GM19239 (cell line): ENCODE measurements at places on chromosomes 11 and 22.

DNA sequence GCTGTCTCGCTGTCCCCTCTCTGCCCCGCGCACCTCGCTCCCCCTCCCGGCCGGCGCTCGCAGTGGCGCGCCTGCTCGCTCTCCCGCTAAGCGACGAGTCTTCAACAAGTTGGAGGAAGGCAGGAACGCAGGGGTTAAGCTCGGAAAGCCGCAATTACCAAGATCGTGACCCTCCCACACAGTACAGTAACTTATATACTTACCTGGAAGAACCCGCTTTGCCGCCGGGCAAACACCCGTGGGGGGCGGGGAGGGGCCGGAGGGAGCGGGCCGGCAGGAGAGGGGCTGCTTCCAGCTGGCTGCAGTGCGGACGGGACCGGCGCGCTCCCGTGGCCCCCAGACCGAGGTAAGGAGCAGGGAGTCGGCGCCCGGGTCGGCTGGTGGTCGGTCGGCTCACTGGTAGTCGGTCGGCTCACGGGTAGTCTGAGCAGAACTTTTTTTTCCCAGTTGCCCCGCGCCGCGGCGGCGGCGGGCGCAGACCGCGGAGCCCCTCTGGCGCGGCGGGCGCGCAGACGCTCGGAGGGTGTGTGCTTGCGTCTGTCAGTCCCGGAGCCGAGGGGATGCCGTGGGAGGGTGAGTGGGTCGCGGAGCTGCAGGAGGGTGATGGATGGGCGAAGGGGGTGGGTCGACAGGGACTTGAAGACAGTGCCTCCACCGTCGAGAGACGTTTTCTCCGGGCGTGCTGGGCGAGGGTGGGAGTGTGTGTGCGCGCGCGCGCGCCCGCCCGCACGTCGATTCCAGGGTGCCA is 101.2 kb upstream of the HSD17B12 start:
- no peak for DNase-seq

DNA sequence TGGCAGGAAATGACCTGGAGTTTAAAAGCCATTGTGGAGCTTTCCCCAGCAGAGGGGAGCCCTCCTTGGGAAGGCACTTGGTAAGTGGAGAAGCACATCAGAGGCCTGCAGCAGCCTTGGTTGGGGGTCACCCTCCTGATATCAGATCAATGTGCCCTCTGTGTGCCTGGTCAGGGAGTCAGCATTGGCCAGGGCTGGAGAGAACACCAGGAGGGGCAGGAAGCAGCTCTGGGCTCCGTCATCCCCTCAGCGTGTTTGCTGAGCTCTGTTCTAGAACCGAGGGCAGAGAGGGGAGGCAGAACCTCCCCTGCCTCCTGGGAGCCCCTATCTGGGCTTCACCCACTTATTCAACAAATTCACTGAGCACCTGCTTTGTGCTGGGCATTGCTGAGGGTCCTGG is 846.0 kb downstream of the TBC1D22A start:
- no peak for DNase-seq

DNA sequence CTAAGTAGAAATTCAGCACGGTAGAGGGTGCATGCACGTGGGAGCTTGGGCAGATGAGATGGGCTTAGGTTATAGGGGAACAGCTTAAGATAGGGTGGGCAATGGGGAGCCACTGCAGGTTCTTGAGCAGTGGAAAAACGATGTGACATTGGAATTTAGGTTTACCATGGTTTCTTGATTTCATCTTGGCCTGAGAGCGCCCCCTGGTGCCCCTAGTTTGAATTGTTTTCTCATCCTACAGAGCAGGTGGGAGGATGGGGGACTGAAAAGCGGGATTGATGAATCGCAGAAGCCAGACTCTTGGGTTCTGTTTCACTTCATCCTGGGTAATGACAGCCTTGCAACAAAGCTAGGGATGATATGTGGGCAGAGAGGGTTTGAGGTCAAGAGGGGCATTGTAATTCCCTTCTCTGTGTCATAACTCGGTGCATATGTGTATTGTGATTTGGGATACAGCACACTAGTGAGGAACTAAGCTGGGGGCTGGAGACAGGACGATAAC is 6.7 kb upstream of the MCAM start:
- DNase-seq = no peak

DNA sequence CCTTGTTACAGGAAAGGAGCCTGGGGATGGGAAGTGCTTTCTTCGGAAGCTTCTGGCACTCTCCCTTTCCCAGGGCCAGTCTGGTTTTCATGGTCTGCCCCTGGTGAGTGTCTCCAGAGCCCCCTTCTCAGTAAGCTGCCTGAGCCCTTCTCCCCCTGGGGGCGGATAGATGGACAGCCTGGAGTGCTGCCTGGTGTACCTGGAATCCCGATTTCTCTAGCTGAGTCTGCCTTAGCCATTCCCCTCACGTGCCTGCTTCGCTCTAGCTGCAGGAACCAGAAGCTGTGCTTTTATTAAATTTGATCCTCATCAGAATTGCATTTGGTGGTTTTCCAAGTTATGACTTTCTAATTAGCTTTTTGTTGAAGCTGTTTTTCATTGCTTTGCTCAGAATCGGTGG is 152.9 kb upstream of the NAV2 start:
- DNase-seq = no peak

DNA sequence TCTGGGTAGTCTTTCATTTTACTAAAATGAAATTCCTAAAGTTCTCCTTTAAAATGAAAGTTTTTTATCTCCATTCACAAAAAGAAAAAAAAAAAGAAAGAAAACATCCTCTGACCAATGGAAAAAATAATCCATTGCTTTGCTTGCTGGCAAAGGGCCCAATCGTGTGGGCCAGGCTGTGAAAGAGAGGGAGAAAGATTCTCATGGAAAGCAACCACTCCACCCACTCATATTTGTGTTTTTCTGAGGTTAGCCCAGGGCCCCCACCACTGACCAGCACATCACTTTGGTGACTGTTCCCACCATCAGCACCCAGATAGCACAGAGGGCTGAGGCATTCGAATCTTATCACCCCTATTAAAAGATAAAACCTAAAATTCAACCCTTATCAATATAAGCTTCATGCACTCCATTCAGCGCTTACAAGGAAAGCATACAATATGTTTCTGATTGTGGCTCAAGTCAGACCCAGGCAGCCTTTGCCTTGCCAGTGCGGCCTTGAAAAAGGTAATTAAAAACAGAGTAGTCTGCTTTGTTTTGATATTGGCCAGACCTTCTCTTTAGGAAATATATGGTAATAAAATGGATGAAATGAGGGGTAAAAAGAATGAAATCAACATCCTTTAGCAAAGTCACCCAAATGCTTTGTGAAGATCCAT is 192.8 kb downstream of the ETS1 start:
- no peak for DNase-seq

DNA sequence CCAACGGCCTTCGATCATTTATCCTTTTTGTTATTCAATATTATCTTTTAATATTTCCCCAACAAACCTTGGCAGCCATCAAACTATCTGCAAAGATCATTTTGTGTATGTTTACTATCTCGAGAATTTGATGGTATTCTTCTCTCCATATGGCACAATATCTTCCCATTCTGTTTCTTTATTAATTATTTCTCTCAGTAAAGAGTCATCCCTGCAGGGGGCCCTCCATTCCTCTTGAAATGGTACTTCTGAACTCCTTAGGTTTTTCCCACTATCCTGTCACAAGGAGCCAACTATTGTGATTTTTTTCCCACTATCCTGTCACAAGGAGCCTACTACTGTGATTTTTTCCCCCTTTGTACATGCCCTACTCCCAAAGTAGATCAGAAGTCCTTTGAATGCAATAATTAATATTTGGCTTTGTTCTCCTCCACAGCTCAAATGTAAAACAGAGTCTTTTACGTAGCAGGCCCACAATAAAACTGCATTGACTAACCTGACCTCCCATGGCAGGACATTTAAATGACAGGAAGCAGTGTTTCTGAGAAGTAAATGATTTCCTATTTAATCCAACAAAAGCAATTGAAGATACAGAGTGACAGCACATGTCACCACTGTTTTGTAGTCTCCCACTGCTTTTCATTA is 43.3 kb downstream of the PDGFD start:
- no peak for DNase-seq

GRCh38 chr11:35717520-35717919 is 54.9 kb downstream of the TRIM44 start:
- no peak for DNase-seq

DNA sequence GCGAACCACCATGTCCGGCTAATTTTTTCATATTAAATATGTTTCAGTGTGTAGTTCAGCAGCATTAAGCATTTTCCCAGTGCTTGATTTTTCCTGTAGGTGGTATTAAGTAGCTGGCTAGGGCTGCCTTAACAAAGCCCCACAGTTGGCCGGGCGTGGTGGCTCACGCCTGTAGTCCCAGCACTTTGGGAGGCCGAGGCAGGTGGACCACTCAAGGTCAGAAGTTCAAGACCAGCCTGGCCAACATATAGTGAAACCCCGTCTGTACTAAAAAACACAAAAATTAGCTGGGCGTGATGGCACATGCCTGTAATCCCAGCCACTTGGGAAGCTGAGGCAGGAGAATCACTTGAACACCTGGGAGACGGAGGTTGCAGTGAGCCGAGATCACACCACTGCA is 33.5 kb upstream of the TOLLIP start:
- no peak for DNase-seq

- no peak for DNase-seq
These were observed 18.0 kb upstream of the EIF3D start for GRCh38 chr22:36546932-36547331.

DNA sequence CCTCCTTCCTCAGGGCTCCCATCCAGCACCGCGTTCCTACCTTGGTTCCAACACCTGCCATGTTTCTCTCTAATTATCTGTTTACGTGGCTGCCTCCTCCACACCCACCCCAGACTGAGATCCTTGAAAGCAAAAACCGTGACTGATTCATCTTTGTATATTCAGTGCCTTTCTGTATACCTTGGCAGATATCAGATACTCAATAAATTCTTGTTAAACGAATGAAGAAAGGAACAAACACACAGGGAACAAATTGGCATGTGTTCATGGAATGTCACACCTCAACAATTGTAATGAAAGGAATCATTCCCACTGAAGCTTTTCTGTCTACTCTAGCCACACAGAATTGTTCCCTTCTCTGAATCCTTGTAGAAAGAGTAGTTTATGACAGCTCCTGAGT is 20.4 kb upstream of the LRRC55 start:
- DNase-seq = no peak

GRCh38 chr11:10918698-10919097 is 60.8 kb upstream of the ZBED5 start:
- DNase-seq = no peak

DNA sequence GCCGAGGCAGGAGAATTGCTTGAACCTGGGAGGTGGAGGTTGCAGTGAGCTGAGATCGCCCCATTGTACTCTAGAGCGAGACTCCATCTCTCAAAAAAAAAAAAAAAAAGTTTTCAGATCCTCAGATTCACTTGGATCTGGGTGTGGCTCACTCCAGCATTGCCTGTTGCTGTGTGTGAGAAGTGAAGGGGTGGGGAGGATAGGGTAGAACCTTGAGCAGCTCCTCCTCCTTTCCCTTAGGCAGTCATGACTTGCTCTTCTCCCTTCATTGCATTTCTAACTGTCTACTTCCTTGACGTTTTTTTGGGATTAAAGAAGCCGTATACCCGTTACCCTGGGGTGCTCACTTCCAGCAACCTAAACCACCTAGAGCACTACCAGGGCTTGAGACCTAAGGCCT is 63.1 kb upstream of the YWHAH start:
- DNase-seq = no peak

DNA sequence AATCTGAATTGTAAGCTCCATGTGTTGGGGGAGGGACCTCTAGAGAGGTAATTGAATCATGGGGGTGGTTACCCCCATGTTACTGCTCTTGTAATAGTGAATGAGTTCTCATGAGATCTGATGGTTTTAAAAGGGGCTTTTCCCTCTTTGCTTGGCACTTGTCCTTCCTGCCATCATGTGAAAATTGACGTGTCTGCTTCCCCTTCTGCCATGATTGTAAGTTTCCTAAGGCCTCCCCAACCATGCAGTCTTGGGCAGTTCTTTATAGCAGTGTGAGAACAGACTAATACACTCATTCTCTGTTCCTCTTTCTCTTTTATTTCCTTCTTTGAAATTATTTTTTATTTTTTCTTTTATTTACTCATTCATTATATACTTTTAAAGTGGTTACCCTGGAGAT is 239.4 kb downstream of the CSNK2A3 start:
- no peak for DNase-seq

DNA sequence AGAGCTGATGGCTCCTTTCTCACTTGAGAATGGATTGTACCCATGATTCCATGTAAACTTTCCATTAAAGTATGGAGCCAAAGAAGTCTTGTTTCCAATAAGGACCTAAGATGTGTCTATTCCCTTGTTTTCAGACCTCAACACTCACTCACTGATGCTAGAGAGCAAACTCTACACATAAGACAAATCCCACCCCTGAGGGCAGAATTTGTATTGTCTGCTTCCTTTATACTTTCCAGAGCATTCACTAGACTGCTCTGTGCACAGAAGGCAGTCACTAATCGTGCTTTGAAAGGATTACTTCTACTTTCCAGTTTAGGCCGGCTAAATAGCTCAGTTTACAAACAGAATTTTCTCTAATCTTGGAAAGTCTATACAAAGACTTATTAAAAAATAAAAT is 6.4 kb downstream of the ANKRD49 start:
- no peak for DNase-seq

DNA sequence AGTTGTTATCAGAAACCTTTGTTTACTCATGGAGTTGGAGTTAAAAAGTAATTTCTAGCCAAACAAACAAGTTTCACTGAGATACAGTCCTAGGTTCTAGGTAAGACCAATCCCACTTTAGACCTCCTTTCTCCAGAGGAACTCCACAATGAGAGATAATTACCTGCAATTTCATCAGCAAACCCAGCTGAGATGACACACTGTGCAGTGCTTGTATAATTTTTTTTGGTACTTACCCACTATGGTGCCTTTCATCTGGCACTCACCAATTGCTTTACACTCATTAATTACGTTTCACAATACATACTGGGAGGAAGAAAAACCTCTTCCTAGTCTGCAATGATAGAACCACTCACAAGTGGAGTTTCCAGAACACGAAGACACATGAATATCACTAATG is 1.8 kb upstream of the MUC15 start:
- DNase-seq = no peak

DNA sequence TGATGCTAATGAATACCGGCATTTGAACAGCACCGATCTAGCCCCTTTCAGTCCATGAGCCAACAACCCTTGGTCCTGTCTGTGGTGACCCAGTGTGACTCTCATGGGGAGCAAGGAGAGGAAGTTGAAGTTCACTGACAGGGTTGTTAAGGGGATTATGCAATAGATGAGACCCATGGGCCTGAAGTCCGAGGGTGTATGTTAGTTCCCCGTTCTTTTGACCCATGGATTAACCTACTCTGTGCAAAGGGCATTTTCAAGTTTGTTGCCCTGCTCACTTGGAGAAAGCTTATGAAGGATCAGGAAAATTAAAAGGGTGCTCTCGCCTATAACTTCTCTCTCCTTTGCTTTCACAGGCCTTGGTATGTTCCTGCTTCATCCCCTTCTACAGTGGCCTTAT is 4.9 kb downstream of the PNPLA3 start:
- no peak for DNase-seq

- no peak for DNase-seq
These were observed 31.1 kb downstream of the UQCR10 start for GRCh38 chr22:29798318-29798717.

GRCh38 chr22:41347066-41347859 is 34.5 kb upstream of the TEF start:
- DNase-seq = no peak

- no peak for DNase-seq
These were observed 147.6 kb downstream of the ME3 start for GRCh38 chr11:86524620-86525352.
